ENCODE measurements at places on chromosomes 6 and 20.
A peak's percentile ranks its signal among the peaks of the same experiment; 100 is the strongest.

- no peak for DNase-seq
These were observed 951.3 kb downstream of the GRIK2 start for GRCh38 chr6:102344769-102345168.

GRCh38 chr6:90315354-90315950 lies 18.8 kb upstream of the BACH2 start:
- no peak for DNase-seq

- no peak for DNase-seq
These were observed 175.4 kb upstream of the KCNQ5 start for GRCh38 chr6:72446430-72446829.

GRCh38 chr6:31717499-31718222 lies 2.5 kb downstream of the LY6G6D start:
- no peak for DNase-seq

DNA sequence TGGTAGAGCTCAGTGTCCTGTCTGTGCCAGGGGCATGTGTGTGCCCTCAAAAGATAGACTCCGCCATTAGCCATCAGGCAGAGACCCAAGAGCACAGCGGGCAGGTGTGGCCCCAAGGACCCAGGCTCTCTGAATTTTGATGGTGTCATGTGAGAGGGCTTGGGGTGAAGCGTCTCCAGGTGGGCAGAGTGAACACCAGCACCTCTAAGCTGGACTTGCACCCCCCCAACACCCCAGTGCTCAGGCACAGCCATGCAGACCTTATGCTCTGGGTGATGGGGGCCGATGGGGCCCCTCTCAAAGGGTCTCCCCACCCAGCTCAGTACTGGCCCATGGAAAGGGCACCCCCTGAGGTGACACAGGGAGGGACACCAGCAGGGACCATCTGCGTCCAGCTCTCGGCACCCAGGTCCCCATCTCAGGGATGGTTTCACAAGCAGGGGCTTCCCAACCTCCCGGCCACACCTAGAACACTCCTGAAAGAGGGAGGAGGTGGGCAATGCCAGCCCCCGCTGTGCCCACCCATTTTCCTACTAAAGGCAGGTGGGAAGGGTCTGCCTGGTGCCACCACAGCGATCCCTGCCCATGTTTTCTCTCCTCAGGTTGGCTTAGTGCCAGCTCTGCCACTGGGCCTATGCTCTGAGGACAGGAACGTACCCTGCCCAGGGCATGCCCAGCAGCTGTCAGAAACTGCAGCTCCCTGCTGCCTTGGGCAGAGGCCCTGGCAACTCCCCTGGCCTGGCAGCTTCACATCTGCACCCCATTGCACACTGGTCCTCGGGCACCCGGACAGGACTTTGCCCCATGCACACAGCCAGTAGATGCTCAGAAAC lies 3.5 kb downstream of the CST7 start:
- DNase-seq: no peak

DNA sequence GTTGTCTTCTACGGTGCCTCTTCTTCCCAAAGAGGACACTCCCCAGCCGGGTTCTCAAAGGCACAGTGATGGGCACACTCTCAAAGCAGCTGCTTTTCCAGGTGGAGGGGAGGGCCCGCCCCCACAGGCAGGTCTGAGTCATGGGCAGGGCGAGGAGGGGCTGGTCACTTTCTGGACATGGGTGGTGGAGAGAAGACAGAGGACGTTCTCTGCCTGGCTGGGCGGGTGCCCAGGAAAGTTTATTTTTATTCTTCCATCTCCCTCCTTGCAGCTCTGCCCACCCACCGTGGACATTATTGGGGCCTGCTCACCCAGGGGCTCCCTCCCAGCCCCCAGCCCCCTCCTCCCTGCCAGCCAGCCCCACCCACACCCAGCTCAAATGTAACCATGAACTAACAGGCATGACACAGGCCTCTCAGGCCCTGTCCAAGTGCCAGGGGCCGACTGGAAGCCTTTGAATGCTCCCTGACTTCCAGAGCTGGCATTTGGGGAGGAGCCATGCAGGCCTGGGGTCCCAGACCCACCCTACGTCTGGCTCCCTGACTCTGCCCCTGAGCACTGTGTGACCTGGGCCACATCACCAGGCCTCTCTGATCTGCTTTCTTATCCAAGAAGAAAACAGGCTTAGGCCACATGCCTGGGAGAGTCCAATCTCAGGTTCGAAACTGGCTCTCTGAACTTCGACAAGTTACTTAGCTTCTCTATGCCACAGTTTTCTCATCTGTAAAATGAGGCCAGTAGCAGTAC lies 8.0 kb downstream of the TGM2 start:
- no peak for DNase-seq

DNA sequence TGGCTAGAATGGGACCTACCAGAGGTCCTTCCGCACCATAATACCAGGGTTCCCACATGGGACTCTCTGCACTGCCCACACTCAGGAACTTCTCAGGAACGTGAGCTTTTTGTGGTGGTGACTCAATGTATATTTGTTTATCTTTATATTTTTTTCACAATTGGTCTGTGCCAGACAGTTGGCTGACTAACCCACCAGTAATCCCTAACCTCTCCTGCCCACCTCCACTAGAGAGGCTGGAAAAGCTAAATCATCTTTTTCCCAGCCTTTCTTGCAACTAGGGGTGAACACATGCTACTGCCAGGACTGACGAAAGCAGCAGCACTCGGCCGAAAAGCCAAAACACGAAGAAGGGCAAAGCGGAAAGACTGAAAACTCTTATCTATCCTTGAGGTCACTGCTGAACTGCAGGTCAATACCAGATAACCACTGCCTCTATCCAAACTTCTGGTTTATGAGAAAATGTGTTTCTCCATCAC lies 112.9 kb downstream of the TRERF1 start:
- no peak for DNase-seq

DNA sequence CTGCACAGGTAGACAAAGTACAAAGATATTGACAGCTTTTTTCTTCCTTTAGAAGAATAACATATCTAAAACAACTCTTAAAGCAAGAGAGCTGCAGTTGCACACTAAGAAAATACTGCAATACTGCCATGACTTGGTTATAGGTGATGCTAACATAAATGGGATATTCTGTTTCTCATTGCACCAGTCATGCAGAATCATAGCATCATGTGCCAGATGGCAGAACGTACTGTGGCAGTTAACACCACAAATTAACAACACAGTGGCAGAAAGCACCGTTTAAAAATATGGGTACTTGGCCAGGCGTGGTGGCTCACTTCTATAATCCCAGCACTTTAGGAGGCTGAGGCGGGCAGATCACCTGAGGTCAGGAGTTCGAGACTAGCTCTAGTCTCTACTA lies 7.4 kb downstream of the ASXL1 start:
- DNase-seq: no peak

DNA sequence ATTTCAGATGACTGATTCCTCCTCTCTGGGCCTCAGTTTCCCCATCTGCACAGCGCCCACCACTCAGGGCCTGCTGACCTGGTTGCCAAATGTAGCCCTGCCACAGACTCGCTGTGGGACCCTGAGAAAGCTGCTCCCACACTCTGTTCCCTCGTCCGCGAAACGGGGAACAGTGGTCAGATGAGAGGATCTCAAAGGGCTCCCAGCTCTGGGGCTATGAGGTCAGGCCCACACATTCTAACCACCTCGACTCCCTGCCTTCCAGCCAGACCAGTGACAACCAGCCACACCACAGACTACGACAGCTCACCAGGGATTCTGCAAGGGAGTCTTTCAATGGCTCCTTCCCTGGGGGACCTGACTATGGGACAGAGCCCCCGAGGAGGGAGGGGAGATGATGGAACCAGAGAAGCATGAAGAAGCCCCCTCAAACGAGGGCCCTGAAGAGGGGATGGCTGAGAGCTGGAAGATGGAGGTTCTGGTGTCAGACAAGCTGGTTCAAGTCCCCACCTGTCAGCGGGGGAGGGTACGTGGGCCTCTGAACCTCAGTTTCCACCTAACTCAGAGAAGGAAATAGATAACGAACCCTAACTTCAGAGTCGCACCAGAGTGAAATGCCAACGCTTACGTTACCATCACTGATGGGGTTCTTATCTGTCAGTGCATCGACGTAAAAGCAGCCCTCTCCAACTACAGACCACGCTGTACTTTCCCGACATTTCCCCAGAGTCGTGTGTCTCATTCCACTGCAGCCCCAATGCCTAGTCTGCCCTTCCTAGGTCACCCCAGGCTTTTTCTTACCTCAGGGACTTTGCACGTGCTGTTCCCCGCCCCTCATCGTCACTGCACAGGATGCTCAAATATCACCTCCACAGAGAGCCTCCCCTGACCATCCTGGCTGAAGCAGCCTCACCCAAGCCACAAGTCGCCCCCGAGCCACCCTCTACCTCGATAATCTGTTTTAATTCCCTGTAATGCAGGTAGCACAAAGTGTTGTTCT lies 60.5 kb downstream of the PREX1 start:
- no peak for DNase-seq

GRCh38 chr6:109788687-109789086 lies 97.6 kb downstream of the FIG4 start:
- no peak for DNase-seq

GRCh38 chr6:4909063-4909706 lies 94.7 kb downstream of the RPP40 start:
- no peak for DNase-seq

- no peak for DNase-seq
These were observed 251.6 kb downstream of the PHF3 start for GRCh38 chr6:63887002-63887751.

GRCh38 chr6:43772681-43773049 lies 2.7 kb downstream of the VEGFA start:
- no peak for DNase-seq

- peak; percentile 29 for DNase-seq
These were observed 300.7 kb downstream of the CLIC5 start for GRCh38 chr6:45714741-45715507.

DNA sequence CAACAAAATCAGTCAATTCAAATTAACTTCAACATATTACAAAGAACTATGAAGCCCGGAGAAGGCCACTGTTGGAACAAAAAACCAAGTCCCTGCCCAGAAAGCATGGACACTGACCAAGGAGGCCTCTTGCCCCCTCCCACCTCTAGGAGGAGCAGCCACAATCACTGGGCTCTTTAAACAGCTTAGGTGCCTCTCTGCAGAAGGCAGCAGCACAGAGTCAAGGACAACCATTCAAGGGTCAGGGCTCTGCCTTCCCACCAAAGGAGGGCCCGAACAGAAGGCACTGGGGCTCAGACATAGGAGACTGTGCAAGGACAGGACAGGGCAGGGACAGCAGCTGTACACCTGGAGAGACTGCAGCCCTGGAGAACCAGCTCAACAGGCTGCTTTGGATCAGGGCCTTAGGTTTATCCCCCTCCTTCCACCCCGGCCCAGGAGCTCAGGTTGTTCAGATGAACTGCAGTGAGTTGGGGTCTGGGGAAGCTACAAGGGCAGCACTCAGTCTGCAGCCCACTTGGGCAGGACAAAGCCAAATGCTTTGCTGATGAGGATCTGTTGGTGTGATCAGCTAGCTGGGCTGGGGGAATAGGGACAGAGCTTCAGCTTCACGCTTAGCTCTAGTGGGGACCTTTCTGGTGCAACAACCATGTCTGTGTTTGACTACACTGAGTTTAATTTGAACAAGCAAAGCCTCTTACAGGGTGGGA lies 17.8 kb downstream of the TOMM34 start:
- DNase-seq: no peak

- no peak for DNase-seq
These were observed 32.4 kb downstream of the PHACTR1 start for GRCh38 chr6:12748815-12749521.

DNA sequence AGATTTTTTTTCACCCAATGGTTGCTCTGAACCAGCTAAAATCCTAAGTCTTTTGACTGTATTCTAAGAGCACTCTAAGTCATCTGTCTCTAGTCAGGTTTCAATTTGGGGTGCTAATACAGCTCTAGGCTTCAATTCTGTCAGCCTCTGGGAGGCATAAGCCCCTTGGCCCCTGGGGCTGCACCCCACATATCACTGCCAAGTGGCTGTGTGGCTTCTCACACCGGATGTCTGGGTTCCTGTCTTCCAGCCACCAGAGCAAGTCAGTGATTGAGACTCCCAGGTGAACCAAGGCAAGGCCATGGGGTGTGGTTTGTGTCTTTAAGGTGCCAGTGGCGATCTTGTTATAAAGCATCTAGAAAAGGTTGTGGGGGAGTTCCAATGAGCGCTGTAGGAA lies 136.5 kb downstream of the TMEM242 start:
- no peak for DNase-seq

- no peak for DNase-seq
These were observed 300.1 kb downstream of the GMDS start for GRCh38 chr6:1945235-1945832.

DNA sequence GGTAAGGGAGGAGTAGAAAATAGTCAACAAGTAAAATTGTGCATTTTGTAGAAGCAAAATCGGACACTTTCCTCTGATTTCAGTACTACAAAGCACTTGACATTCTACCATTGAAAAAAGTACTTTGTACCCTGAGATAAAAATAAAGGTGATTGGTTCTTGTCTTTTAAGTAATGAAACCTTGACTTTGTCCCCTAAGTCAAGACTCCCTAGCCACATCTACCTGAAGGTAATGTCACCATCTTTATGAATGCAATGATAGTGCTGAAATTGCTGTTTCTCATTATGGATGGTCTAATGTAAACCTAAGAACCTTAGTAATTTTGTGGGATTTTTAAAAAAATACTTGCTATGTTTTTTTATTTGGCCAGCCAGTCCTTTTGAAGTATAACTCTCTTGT lies 2.4 kb upstream of the MAN1A1 start:
- no peak for DNase-seq

GRCh38 chr20:57882451-57883161 lies 172.8 kb upstream of the PMEPA1 start:
- DNase-seq: no peak

DNA sequence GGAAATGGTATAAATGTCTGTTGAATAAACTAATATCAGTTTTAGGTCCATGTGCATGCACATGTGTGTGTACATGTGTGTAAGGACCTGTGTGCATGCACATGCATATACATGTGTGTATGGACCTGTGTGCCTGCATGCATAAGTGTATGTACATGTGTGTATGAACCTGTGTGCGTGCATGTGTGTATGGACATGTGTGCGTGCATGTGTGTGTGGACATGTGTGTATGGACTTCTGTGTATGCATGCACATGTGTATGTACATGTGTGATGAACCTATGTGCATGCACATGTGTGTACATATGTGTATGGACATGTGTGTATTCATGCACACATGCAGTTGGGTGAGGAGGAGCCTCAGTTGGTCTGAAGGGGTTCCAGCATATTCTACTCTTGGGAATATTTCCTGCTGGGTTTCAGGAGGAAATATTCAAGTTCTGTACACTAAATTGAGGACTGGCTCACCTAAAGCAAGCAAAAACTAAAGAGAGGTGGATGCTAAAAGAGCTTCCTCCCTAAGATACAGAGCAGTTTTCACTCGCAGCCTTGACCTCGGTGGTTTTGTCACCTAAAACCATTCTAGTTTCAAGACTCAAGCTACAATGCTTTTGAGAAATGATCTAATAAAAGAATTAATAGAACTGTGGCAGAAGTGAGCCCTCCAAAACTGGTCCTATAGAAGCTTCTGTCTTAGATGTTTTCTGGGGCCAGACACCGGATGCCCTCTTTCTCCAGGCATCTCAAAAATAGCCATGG lies 742.8 kb downstream of the MAFB start:
- DNase-seq: no peak

GRCh38 chr20:257419-257818 lies at the start of gene DEFB132:
Gene DEFB132 (plus strand): TSS chr20:257724. CDS start chr20:257779, 55 bp downstream.
- no peak for DNase-seq

GRCh38 chr6:104705095-104705707 lies 154.5 kb downstream of the HACE1 start:
- DNase-seq: peak; percentile 11

- no peak for DNase-seq
These were observed 90.9 kb downstream of the DTD1 start for GRCh38 chr20:18678549-18679419.

GRCh38 chr20:36895036-36895435 lies 19.1 kb downstream of the TLDC2 start:
- DNase-seq: no peak

GRCh38 chr6:49772285-49772684 lies 14.8 kb downstream of the PGK2 start:
- no peak for DNase-seq
